Astrocyte of the spinal cord (primary cell): ENCODE measurements at places on chromosomes 3 and 15.

GRCh38 chr15:85007741-85008397, 26.2 kb downstream of the PDE8A start:
- DNase-seq, result no peak

- DNase-seq, result no peak
These were observed 95.9 kb downstream of the FRMD4B start for GRCh38 chr3:69290006-69290405.

GRCh38 chr3:42613462-42613861, 13.0 kb downstream of the NKTR start:
- DNase-seq, result no peak

GRCh38 chr3:68004091-68004490, 349.7 kb upstream of the SUCLG2 start:
- DNase-seq, result no peak

- DNase-seq, result peak; percentile 60
These were observed 86.3 kb downstream of the TMEM108 start for GRCh38 chr3:133124511-133124910.

GRCh38 chr3:184496933-184497332, 64.7 kb upstream of the EPHB3 start:
- DNase-seq, result no peak

DNA sequence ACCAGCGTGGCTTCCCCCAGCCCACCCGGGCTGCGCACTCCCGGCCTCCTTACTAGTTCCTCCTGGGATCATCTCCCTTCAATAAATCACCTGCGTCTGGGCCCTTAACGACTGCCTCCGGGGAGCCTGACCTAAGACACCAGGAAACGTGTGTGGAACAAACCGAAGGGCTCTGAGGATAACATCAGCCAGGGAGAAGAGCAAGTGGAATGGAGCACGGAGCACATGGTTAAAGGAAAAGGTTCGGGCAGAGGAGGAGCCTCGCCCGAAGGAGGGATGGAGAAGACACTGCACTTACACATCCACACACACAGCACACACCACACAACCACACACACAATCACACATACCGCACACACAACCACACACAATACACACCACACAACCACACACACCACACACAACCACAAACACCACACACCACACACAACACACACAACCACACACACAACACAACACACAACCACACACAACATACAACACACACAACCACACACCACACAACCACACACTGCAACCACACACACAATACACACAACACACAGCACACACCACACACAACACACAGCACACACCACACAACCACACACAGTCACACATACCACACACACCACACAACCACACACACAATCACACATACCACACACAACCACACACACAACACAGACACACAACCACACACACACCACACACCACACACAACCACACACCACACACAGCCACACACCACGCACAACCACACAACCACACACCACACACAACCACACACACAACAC, 24.7 kb downstream of the CPN2 start:
- no peak for DNase-seq

GRCh38 chr15:71654720-71655174, 155.6 kb upstream of the NR2E3 start:
- DNase-seq, result no peak

DNA sequence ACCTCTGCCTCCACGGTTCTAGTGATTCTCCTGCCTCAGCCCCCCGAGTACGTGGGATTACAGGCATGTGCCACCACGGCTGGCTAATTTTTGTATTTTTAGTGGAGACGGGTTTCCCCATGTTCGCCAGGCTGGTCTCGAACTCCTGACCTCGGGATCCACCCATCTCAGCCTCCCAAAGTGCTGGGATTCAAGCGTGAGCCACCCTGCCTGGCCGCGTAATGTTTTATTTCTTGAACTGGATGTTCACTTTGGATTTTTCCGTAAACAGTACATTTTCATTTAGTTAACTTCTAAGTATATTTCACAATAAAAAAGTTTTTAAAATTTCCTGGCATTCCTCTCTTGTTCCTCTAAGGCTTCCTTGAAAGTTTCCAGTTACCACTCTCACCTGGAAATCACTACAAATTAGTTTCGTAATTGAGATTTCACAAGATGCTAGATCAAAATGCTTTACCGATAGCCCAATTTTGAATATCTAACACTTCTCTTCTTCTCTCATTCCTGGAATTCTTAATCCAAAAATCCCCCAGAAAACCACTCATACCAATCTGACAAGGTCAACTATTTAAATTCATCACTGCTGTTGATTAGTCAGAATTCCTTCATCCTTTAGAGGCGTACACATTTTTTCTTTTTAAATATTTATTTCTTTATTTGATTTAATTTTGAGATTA, 44.7 kb upstream of the INO80 start:
- DNase-seq, result no peak

DNA sequence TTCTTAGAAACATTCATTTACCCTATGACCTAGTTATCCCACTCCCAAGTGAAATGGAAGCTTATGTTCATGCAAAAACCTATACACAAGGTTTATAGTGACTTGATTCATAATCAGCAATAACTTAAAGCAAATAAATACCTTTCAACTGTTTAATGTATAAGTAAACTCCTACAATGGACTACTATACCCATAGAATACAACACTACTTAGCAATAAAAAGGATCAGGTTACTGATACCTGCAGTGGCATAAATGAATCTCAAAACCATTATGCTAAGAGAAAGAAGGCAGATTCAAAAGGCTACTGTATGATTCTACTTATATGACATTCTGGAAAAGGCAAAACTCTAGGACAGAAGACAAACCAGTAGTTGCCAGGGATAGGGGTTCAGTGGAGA, 8.3 kb upstream of the POLR2M start:
- DNase-seq, result no peak

DNA sequence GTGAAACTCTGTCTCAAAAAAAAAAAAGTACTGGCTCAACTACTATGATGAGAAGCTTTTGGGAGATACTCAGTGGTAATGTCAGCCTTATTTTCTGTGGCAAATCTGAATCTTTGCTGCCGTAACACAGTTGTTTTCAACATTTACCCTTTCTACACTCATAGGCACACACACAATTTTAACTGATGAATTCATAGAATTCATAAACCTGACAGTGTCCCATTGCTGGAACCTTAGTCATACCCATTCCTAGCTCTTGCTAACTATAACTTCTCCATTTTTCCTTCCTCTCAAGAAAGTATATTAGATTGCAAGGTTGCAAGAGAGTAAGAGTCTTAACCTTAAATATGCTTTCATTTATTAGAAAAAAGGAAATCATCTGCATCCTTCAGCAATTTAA, 496.6 kb downstream of the FHIT start:
- DNase-seq, result no peak

DNA sequence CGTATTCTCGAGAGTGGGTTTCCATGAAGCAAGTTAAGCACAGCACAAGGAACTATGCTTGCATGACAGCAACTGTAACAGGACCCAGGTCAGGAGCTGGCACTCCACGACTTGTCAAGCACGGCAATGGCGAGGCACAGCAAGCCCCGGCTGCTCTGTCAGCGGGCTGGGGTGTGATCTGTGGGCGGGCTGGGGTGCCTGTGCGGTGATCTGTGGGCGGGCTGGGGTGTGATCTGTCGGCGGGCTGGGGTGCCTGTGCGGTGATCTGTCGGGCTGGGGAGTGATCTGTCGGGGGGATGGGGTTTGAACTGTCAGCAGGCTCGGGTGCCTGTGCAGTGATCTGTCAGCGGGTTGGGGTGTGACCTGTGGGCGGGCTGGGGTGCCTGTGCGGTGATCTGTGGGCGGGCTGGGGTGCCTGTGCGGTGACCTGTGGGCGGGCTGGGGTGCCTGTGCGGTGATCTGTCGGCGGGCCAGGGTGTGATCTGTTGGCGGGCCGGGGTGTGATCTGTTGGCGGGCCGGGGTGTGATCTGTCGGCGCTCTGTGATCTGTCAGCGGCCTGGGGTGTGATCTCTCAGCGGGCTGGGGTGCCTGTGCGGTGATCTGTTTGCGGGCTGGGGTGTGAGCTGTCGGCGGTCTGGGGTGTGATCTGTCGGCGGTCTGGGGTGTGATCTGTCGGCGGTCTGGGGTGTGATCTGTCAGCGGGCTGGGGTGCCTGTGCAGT, 205.7 kb downstream of the XXYLT1 start:
- DNase-seq, result no peak

DNA sequence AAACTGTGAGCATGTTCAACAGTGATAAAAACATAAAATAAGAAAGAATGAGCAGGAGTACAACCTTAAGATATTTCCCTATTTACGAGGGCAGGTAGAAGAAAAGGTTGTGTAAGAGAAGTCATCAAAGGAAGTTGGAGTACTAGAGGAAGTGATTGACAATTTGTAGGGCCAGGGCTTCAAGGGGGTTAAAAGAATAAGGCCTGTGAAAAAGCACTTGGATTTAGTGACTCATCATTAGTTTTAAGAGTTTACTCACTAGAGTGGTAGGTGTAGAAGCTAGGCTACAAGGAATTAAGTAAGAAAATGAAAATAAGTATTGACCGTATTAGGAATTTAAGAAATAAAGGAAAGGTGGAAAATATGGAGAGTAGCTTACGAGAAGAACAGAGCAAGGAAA, 23.6 kb downstream of the KCNMB3 start:
- DNase-seq, result peak; percentile 14

DNA sequence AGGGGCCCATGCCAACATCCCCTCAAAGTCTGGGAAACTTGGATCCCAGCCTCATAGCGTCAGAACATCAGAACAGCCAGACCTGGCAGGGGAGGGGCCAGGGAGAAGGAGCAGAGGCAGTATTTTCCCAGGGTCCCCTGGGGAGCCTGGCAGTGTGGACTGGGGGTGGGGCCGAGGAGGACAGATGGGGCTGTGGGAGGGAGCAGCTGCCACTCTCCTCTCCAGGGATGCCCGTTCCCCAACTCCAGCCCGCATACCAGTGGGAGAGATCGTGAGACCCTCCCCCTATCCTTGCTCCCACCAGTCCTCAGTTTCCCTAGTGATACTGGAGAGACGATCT, 6.5 kb upstream of the DNAJB8 start:
- DNase-seq, result no peak

DNA sequence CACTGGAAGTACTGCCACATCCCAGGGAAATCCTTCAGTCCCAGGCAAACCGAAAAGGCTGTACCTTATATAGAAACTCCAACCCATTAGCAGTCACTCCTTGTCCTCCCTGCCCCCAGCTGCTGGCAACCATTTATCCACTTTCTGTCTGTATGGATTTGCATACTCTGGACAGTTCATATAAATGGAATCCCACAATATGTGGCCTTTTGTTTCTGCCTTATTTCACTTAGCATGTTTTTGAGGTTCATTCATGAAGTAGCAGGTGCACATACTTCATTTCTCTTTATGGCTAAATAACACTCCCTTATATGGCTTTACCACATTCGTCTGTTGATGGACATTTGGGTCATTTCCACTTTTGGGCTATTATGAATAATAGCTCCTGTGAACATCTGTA, 51.6 kb upstream of the CMTM8 start:
- DNase-seq, result no peak
